Esophagus squamous epithelium (tissue), 5 donors: ENCODE measurements at places on chromosomes 2 and 18. TPM values are rescaled to one million over a fixed set of nuclear protein-coding genes. Genes with fewer than 3 reads are reported as not detected.

Gene GAL3ST2
- total RNA-seq = not detected

Gene LAMA3
- total RNA-seq = 46.0 TPM

Gene LYG1
- not detected for total RNA-seq

Gene CIB4
- total RNA-seq = 0.57 TPM

Gene DNAH6
- not detected for total RNA-seq

- no peak for DNase-seq
Observed at GRCh38 chr2:151353995-151354394, 3.4 kb upstream of the TNFAIP6 start.

DNA sequence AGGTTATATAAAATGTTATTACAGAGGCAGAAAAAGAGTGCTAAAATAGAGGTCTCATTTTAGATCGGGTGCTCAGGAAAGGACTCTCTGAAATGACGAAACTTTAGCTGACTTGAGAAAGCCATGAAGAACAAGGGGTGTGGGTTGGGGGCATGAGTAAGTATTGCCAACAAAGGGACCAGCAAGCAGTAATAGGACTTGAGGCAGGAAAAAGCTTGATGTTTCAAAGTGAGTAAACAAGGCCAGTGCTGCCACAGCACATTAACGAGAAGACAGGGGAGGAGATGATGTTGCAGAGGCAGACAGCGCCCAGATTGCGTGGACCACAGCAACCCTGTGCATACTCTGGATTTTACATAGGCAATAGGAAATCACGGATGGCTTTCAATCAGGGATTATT is 318.8 kb downstream of the ZEB2 start:
- no peak for DNase-seq

- DNase-seq = no peak
Observed at GRCh38 chr2:177998006-177998405, 74.6 kb downstream of the PDE11A start.

GRCh38 chr2:160306985-160307384 is 106.9 kb upstream of the ITGB6 start:
- DNase-seq = no peak

DNA sequence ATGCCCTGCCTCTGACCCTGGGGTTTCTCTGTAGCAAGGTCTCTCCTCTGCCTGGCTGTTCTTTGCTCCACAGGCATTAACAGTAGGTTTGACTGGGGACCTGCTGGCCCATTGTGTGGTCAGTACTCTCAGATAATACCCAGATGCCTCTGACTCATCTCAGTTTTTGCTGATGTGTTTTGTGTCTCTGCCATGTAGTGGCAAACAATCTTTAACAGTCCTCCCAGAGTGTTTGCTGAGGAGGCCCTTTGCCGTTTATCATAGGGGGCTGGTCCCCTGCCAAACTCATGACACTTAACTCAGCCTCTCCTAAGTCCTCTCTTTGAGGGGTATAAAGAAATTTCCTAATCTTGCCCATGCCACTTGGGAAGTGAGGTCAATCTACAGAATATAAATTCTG is 793.7 kb upstream of the FANCL start:
- DNase-seq = no peak

DNA sequence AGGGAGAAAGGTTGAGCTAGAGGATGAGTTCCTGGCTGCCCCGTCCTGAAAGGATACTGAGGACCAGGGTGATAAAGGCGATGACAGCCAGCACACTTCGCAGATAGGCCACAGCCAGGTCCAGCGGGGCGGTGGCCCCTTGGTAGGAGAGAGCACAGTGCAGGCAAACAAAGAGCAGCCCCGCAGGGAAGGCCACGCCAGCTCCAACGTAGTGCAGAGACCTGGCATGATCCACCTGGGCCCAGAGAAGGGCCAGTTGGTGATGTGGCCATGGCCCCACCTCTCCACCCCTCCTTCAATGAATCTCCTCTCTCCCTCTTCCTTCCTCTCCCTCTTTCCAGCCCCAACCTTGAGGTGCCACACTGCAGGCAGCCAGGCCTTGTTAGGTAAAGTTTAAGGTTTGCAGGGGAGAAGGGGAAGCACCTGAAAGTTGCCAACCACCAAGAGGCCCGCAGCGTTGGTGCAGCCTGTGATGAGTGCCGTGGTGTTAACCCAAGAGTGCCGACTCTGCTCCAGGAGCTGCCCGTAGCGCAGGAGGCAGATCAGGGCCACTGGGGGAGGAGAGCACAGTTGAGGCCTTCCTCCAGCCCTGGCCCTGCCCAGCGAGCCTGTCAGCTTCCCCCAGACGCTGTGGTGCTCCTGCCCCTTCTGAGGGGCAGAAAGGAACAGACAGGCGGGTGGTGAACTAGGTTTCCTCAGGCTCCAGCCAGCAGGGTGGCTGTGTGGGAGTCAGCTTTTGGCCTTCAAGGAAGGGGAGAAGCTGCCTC is 2.8 kb downstream of the TMEM150A start:
- no peak for DNase-seq

DNA sequence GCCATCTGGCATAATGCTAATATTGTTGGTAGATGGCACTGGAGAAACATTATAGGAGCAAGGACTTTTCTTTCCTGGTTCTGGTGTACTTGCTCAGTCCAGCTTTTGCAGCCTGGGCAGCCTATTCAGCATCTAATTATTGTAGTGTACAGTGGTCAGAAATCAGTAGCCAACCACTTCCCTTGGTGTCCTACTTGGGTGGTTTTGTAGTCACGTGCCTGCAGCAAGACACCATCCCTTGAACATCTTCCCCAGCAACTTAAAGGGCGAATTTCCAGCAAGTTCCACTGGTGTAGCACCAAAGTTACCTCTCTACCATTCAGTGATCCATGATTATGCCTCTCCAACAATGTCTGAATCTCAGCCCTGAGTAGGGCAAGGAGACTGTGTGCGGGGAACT is 557.6 kb downstream of the SATB2 start:
- no peak for DNase-seq

DNA sequence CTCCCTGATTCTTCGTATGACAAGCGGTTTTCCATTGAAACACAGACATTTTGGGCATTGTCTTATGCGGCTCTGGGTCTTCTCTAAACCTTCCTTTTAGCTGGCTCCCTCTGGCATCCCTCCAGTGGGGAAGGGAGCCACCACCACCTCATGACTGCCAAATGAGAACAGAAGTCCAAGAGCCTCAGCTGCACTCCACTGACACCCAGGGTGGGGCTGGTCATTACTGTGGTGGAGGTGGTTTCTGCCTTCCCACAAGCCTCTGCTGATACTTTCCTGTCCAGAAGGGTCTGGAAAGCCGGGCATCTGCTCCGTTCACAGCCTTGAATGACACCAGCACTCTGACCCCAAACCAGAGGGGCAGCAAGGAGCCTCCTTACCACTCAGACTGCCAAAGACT is 213.5 kb downstream of the ZNF516 start:
- DNase-seq = no peak
